ENCODE measurements at places on chromosomes 3 and 15.

- DNase-seq: no peak
Measured at GRCh38 chr3:173876476-173876875, 478.9 kb downstream of the NLGN1 start.

DNA sequence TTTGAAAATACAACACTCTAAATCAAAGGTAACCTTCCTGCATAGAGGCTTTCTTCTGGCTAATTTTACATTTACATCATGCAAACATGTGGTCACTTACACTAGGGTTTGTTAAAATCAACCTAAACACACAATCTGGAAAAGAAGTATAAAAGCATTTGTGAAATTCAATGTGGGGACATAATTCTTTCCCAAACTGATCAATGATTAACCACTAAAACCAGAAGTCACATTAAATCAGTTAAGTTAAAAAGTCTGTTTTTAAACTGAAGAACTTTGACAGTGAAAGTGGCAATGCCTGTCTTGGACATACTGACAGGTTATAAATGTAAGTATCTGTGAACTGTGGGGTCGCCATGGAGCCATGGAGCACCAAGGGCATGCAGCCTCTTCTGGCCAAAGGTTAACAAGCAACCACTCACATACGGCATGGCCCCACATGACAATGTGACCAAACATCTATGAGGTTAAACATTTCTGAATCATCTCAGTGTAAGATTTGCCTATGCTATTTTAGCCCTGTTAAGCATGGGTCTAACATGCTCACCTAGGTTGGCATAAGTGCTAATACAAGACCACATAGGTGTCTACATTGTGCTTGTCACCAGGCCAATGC, 278.2 kb downstream of the CTNNB1 start:
- DNase-seq: no peak

GRCh38 chr3:99286266-99286845, 352.0 kb upstream of the COL8A1 start:
- DNase-seq: no peak

DNA sequence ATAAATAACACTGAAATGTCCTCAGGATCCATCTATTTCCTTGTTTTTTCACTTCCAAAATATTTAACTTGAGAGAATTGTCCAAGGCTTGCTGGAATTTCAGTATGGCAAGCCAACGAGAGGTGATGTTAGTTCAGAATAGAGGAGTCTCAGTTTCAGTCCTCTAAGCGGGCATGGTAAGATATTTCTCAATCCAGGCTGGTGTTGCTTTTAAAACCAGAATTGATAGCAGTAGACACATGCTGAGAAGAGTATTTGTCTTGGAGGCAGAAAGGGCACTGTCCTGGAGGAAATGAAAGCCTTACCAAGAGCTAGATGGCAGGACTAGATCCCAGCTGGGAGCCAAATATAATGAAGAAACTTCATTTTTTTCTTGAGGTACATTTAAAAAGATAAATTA, 23.1 kb downstream of the PHLDB2 start:
- no peak for DNase-seq

- no peak for DNase-seq
Measured at GRCh38 chr3:14548321-14548729, 8.2 kb upstream of the GRIP2 start.

- no peak for DNase-seq
Measured at GRCh38 chr15:84391191-84391590, 155.6 kb downstream of the GOLGA6L4 start.

DNA sequence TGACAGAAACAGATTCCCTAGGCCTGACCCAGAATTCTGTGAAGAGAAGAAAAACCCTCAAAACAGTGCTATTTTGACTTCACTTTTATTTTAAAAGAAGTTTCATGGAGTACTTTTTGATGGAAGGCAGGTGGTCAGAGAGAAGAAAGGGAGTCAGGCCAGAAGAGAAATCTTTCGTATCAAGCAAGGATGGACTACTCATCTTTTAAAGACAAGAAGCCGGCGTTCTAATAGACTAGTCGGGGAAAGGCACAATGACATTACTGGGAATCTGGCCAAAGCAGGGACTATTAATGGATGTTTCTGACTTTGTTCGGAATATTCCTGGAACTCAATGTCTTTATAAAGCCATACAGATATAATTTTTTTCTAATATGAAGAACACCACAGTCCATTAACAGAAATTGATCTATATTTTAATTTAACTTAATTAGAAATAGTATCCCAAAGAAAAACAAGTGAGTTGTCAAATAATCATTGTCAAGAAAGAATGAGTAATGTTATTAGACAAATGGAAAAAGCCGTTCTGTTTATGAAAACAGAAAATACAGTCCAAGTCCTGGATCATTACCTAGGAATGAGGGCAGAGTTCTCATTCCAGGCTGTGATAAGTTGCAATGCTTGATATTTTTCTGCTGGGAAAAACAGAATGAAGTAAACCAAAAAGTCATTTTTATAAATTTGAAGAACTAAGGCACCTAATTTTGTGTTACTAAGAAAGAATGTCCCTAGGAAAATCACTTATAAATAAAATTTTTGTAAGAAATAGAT, 23.7 kb upstream of the PCOLCE2 start:
- DNase-seq: no peak

DNA sequence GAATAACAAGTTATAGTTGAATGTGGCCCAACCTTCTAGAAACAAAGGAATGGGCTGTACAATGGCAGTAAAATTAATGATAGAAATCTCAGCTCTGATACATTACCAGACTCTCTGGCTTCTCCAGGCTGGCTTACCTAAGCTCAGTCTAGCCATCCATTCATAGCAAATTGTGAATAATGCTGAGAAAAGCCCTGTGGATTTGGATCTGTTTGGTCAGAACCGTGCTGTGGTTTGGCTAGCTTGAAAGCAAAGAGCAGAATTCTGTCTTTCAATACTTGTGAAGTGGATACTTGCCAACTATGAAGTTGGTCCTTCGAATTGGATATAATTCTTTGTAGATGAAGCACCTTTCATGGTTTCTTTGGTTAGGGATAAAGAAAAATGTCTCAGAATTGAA, 199.1 kb downstream of the EPHA3 start:
- no peak for DNase-seq

GRCh38 chr15:39431376-39431775, 149.5 kb upstream of the THBS1 start:
- no peak for DNase-seq

- DNase-seq: no peak
Measured at GRCh38 chr15:100339999-100340398, 1.8 kb downstream of the ADAMTS17 start.

DNA sequence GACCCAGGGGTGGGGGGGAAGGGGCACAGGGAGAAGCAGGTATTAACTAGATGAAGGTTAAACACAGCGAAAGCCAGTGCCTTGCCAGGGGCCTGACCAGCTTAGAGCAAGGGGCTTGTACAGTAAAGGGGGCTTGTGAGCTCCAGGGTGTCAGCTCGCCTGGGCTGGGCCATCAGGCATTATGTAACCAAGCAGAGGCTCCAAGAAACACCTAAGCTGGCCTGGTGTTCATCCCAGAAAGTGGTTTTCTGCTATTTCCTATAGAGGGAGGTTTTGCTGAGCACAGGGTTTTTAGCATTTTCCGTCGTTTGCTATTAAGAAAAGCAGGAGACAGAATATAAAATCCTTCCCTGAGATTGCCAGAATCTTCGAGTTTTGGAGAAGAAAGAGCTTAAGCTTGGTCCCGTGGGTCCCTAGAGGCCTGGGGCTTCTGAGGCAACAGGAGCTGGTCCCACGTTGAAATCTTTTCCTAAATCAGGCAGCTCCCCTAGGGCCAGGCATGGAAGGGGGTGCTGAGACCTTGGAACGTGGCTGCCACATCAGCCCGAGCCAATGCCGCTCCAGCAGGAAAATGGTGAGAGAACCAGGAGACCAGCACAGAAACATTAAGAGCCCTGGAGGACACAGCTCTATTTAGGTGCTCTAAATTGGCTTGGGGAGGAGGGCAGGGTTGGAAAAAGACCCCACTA, 71.4 kb downstream of the ISG20 start:
- DNase-seq: no peak

- no peak for DNase-seq
Measured at GRCh38 chr15:50880651-50881114, 27.8 kb upstream of the AP4E1 start.

- no peak for DNase-seq
Measured at GRCh38 chr15:81021321-81021720, 20.6 kb downstream of the TLNRD1 start.

DNA sequence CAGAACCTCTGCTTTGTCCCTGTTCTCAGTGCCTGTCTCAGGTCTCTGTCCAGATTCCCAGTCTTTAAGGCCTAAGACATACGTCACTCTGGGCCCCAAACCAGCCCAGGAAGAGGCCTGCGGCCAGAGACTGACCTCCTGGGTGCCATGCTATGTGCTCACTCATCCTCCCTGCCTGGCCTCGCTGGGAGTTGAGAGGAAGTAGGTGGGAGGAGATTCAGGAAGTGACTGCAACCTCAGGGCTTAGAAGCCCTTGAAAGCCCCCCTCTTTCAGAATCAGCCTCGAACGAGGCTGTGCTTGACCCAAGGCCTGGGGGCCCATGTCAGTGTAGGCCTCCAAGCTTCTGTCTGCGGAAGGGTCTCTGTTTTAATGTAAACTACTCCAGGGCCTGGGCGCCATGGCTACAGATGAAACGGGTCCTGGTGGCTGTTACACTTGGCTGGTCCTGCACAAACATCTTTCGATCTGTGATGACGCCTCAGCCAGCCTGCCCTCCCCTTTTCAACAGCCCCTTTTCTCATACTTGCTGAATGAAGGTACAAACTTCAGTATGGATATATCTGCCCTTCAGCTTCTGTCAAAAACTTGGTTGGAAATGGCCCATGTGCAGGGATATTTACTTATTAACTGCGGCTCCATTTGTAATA, 11.7 kb downstream of the RASGRF1 start:
- DNase-seq: no peak

DNA sequence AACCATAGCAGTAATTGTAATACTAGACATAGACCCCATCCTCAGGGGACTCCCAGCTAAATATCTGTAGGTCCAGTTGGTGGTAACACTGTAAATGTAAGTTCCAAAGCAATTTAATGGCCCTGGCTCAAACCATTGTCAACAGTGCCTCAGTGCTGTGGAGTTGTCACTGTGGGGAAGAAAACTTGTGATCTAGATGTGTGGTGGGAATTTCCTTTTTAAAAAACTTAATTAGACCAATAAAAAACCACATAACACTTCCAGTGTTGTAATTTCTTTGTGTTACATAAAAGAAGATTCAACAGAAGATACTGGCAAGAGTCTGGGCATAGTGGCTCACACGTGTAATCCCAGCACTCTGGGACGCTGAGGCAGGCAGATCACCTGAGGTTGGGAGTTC, 138.6 kb upstream of the UMPS start:
- DNase-seq: no peak

DNA sequence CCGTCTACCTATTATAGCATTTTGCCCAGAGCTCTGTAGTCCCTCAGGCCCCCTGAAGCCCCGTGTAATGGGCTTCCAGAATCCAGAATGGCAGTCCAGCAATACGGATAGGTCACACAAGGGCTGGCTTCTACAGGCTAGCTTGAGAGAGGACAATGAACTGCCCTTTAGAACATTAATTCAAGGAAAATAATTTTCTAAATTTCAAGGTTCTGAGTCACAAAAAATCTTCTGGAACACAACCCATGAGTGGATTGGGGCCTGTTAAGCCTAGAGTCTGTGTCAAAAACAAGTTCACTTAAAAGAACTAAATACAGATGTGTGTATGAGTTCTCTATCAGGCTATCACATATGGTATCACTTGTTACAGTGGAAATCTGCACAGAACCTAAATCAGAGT, 28.8 kb downstream of the DCP1A start:
- no peak for DNase-seq

DNA sequence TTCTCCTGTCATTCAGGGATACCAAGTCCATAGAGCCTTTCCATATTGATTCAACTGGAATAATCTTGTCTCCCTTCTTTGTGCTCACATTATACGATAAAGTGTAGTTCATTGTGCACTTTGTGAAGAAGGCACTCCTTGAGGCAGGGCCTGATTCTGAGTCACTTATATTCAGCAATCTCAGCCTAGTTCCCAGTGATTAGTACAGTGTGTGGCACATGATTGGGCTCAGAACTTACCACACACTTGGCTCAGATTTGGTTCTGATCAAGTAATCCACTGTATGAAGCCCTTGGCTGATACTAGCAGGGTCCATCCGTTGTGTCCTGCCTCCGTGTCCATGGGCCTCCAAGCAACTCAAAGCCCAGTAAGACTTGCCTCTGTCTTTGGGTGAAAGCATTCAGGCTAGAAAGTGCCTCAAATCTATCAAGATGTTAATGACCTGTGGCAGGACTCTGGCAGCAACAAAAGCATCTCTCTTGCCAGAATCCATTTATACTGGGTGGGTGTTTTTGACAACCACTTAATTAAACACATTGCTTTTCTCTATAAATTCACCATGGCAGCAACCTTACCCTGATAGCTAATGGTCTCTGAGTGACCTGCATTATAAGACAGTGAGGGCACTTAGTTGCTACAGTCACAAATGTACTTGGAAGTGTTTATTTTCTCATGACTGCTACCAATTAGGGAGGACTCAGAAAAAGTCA, 51.3 kb downstream of the TPRG1 start:
- DNase-seq: no peak

DNA sequence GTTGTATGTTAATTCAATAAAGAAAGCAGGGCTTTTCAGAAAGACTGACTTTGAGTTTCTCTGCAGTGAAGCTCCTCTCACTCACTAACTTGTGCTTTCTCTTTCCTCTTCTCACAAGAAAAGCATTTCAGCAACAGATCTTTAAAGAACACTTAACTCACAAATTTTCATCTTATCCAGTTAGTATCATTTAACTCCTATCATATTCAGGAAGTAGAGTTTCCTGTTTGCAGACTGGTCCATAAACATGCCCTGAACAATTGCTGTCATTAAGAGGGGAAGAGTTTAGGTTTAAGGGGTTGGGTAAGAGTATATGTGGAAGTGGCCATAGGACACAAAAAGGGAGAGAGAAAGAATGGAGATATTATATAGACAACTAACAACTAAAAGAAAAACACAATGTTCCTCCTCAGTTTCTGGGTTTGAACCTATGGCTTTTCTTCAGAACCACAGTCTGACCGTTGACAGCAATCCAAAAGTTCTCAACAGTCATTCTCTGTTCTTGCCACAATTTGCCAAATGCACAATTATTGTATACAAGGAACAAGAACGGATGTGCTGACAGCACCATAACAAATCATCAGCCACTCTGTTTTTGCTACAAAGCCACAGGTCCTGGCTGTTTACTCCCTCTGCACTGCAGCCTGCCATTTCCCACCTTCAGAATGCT, 63.9 kb downstream of the CHAC1 start:
- DNase-seq: no peak

- DNase-seq: no peak
Measured at GRCh38 chr15:76286271-76286879, 24.9 kb downstream of the ETFA start.

DNA sequence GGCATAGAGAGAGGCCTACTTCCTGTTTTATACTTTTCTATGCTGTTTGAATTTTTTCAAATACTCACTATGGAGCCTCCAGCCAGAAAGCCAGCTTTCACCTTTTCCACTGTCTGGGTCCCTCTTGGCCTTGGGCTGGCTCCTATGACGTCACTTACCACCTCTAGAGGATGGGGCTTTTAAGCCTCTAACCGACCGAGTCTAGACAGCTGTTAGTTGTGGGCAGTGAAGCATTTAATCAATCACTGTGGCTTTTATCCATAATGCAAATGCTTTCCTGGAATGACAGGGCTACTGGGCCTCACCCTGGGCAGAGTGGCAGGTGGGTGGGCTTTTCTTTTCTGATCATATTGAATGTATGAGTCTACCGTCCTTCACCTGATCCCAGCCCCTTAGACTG, 61.9 kb downstream of the LRRK1 start:
- no peak for DNase-seq
